Fibroblast of villous mesenchyme (primary cell): ENCODE measurements at places on chromosomes 3 and 15. TPM values are rescaled to one million over a fixed set of nuclear protein-coding genes. Genes with fewer than 3 reads are reported as not detected.

The ANKUB1 gene
- not detected in 2 replicates for total RNA-seq

GRCh38 chr3:150114873-150115540 lies 144.3 kb upstream of the PFN2 start:
- no peak for DNase-seq

The SKOR1 gene
- 0.32 TPM in 1 of 2 replicates, not detected in the other for total RNA-seq

GRCh38 chr3:151410891-151411559 lies 26.5 kb upstream of the P2RY12 start:
- DNase-seq = peak; percentile 26

GRCh38 chr15:93895976-93896770 lies 335.2 kb upstream of the MCTP2 start:
- DNase-seq = no peak

- no peak for DNase-seq
These were observed 261.4 kb upstream of the C2CD4B start for GRCh38 chr15:62426387-62426956.

The CHRNB4 gene
- not detected in 2 replicates for total RNA-seq

The KBTBD13 gene
- total RNA-seq = not detected in 2 replicates

DNA sequence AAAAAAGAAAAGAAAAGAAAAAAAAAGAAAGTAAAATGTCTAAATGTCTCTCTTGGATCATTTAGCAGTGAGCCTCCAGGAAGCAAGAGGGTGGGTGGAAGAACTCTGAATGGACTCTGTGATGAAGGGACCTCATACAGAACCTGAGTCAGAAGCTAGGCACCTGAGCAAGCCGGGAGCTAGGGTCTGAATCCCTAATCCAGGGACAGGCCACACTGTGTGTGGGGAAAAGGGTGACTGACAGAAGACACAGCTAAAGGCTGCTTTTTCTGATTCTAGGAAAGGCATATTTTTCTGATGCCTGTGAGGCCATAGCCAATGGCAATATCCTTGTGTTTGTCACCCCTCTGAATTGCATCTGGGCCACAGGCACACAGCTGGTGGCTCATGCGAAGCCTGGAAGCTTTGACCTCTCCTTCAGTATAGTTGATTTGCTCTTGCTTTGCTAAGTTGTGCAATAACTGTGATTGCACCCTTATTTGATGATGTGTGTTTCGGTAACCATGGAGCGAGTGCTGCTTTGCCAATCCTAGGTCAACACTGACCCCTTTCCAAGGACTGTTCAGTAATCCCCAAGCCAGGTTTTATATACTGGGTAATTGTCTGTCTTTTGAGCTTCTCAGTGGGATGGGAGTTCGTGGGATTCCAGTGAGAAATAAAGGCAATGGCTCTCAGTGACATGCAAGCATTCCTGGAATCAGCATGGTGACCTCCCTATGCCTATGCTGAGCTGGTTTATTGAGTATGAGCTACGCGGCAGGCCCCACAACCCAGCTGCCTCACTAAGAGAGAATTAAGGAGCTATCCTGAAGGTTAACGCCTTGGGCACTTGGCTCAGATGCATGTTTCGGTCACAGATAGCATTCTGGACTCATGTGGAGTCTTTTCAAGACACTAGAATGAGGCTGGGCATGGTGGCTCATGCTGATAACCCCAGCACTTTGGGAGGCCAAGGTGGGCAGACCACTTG lies 49.0 kb upstream of the OSBPL11 start:
- peak; percentile 79 for DNase-seq

The MAGI1 gene
- 20.7 and 29.0 TPM in 2 replicates for total RNA-seq

- no peak for DNase-seq
These were observed 307.7 kb downstream of the ARPP21 start for GRCh38 chr3:35946854-35947515.

The GOLGA8O gene
- total RNA-seq = 0.43 and 0.64 TPM in 2 replicates

GRCh38 chr3:10015461-10015904 lies 10.8 kb upstream of the FANCD2 start:
- DNase-seq = peak; percentile 99

- no peak for DNase-seq
These were observed 447.8 kb upstream of the PROK2 start for GRCh38 chr3:72232777-72233176.
